ENCODE measurements at places on chromosomes 7 and 10.

- DNase-seq, result no peak
These were observed 110.2 kb downstream of the ELAPOR2 start for GRCh38 chr7:86949052-86949778.

- peak; percentile 31 for DNase-seq
These were observed 75.4 kb downstream of the HDAC9 start for GRCh38 chr7:18570890-18571478.

DNA sequence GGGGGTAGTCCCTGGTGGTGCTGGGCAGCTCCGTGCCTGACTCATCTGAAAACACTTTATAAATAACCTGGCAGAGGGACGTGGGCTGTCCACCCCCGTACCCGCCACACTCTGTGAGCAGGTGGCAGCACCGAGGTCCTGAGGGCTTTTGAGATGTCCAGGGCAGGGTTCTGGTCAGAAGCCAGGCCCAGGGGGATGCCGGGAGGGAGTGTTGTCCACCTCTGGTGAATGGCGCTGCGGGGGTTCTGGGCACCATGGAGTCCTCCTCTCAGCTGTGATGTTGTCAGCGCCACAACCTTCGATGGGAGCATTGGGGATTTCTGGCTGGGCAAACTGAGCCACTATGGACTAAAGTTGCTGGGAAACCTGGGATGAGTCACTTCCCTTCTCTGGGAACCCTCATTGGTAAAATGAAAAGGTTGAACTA is 27.4 kb upstream of the GOLGA7B start:
- DNase-seq, result no peak

DNA sequence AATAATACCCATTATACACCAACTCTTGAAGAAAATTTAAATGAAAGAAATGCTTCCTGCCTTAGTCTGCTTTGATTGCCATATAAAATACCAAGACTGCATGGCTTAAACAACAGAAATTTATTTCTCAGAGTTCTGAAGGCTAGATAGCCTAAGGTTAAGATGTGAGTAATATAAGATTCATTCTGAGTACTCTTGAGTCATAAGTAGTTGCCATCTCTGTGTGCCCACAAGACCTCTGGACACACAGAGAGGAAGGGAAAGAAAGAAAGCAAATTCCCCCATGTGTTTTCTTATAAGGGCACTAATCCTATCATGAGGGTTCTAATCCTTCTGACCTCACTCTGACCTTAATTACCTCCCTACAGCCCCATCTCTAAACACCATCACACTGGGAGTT is 201.2 kb downstream of the PTN start:
- no peak for DNase-seq

GRCh38 chr7:151672716-151673115 is 153.0 kb upstream of the RHEB start:
- no peak for DNase-seq

- no peak for DNase-seq
These were observed 20.0 kb downstream of the STRIP2 start for GRCh38 chr7:129454249-129454551.

GRCh38 chr10:98326621-98327027 is 58.6 kb upstream of the LOXL4 start:
- DNase-seq, result no peak

GRCh38 chr10:65358565-65358964 is 1567.3 kb upstream of the LRRTM3 start:
- DNase-seq, result no peak

GRCh38 chr10:7507887-7508726 is 97.3 kb upstream of the SFMBT2 start:
- no peak for DNase-seq

DNA sequence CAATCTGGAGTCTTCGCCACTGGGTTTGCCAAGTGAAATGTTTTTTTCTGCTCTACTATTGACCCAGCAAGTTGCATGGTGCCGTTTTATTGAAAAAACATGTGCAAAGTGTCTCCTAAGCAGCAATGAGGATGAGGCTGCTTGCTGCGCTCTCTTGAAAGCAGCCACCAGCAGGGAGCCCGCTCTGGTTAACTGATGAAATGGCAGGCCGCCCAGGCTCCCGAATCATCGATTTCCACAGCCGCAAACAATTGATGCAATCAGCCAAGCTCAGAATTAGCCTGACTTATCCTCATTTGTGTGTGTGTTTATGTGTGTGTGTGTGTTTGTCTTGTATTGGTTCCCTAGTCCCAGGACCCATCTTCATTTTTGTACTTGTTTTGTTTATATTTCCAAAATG is 22.2 kb upstream of the LYZL1 start:
- no peak for DNase-seq

- peak; percentile 88 for DNase-seq
These were observed 125.3 kb upstream of the CCDC6 start for GRCh38 chr10:60031664-60032063.

- DNase-seq, result no peak
These were observed 46.6 kb downstream of the C1GALT1 start for GRCh38 chr7:7228967-7229366.

DNA sequence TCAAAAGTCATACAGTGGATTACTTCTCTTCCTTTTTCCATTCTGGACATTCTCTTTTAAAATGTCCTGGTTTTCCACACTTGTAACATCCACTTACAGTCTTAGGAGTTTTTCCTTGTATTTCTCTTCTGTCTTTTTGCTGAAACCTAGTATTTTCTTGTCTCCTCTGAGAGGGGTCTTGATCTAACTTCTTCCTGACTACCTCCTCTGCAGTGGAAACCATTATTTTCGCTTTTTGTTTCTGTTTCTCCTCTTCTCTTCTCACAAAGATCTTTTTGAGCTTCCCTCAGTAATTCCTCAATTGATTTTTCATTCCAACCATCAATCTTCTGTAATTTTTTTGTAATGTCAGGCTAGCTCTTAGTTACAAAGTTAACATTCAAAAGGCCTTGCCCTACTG is 23.7 kb upstream of the ELOVL3 start:
- no peak for DNase-seq

DNA sequence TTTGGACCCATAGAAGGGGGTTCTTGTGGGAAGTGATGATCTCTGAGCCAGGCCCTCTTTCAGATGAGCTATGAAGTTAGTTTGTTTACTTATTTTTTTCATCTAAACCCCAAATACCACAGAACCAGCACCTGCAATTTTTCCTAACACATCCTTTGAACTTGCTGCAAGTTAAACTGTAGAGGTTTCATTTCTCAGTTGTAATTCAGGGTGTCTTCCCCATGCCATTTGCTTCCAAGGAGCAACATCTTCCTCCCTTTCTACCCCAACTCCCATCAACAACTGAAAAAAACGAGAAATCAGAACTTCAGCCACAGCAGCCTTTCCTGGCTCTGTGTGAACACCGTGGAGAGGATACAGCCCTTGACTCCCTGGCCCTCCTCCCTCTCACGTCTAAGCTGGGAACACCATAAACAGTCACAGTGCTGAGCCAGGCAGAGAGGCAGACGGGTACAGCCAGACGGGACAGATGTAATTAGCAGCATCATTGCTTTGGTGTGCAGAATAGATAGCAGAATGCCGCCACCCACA is 63.6 kb downstream of the RGS10 start:
- no peak for DNase-seq

GRCh38 chr10:34854147-34854601 is 39.1 kb upstream of the PARD3 start:
- DNase-seq, result no peak

DNA sequence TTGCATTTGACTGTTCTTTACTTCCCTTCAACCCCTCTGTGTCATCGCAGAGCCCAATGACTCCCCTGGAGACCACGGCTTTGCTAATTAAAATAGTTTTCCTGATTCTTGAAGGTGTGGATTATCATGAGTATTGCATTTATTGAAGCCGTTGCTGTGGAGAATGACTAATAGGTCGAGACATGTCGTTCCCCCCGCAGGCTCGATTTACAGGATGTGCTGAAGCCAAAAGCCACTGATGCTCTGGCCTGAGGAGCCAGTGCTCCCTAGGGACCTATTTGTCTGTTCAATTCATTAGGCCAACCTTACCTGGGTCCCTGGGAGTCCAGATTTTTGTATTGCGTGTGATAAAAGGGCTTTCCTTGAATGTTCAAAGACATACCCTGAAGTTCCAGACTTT is 102.3 kb downstream of the NPTX2 start:
- DNase-seq, result no peak

- no peak for DNase-seq
These were observed 2.3 kb upstream of the HOXA13 start for GRCh38 chr7:27202018-27202861.

DNA sequence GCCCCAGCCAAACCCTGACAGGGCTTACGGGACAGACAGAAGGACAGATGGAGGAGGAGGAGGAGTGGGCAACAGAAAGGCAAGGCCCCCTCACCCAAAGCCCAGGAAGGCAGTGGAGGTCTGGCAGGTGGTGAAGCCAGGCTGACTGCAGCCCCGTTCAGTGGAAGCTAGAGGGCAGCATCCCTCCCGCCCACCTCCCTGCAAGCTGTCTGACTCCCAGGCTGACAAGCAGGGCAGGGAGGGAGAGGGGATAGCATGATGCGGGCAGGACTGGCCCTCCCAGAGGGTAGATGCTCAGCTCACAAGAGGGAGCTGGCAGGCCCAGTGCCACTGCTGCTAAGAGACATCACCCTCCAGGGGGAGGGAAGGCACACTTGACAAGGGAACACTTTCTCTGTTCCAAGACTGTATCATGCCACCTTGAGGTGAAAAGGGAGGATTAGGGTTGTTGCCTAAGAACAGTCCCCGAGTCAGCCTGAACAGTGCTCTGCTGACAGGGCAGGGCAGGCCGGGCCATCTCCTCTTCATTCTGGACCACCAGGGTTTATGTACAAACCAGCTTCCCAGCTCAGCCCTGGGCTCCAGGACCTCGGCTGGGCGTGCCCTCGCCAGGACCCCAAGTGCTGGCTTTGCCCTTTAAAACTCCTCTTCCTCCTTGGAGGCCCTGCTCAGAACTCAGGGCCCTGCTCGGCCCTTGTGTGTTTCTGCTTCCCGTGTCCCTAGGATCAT is 61.8 kb downstream of the RASGEF1A start:
- DNase-seq, result peak; percentile 77

GRCh38 chr10:129627442-129627841 is 160.4 kb downstream of the MGMT start:
- DNase-seq, result no peak

GRCh38 chr7:157726764-157727163 is 390.0 kb downstream of the DNAJB6 start:
- DNase-seq, result no peak
